Stimulated activated CD4-positive, alpha-beta T cell treated with anti-CD3 and anti-CD28 coated beads, Interleukin-15, amount 100 ng/mL, for 1 hour (primary cell): ENCODE measurements at places on chromosomes 6 and 20.

GRCh38 chr20:35215066-35215956 is 11.2 kb upstream of the MMP24 start:
- no peak for DNase-seq

DNA sequence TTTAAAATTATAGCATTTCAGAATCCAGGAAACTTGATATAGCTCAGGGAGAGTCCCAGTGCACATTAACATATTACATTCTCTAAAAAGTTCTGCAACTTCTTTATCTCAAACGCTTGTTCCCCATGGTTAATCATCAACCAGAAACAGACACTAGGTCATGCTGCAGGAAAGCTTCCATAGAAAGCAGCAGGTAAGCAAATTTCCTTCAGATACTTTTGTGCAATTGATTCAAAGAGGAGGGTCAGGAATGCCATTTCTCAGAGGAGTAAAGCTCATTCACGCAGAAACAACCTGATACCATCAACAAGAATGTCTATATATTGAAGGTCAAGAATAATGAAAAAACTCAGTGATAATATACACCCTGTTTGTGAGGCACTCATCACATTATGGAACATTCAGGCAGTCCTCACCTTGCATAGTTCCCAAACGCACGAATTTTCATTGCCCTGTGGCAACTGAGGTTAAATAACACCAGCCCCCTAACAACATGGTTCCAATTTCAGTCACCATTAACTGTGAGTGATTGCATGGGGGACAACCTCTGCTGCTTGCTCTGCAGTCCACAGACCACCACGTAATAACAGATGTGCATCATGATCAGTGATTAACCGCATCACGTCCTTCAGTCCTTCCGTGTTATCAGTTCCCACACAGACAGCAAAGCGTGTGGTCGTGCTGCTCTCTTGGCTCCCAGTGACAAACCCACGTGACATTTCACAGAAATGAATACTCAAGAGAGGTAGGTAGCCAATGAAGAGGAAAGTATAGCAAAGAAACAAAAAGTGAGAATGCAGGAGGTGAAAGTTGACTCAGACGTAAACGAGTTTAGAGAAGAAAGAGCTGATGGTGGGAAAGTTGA is 95.7 kb downstream of the LY86 start:
- DNase-seq: no peak

DNA sequence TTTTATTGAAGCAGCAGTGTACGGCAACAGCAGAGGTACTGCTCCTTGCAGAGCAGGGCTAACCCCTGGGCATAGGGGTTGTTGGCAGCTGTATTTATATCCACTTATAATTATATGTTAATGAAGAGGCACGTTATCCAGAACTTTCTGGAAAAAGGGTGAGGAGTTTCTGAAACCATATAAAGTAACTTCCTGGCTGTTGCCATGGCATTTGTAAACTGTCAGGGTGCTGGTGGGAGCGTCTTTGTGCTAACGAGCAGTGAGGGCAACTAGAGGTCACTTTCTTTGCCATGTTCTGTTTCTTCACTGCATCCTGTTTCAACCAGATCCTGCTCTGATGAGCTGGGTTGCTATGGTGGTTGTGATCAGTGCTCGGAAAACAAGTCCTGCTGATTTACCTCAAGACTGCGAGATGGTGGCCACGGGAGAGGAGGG is 11.1 kb upstream of the ARFGEF2 start:
- DNase-seq: no peak

DNA sequence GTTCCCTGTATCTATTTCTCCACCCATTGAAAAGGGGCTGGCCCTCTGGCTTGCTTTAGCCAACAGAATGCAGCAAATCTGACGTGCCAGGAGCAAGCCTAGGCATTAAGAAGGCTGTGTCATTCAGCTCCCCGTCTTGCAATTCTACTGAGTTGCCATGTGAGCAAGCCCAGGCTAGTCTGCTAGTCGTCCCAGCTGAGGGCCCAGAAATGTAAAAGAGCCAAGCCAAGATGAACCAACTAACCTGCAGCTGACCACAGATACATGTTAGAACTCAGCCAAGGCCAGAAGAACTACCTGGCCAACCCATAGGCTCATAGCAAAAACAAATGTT is 30.1 kb downstream of the PREP start:
- no peak for DNase-seq

DNA sequence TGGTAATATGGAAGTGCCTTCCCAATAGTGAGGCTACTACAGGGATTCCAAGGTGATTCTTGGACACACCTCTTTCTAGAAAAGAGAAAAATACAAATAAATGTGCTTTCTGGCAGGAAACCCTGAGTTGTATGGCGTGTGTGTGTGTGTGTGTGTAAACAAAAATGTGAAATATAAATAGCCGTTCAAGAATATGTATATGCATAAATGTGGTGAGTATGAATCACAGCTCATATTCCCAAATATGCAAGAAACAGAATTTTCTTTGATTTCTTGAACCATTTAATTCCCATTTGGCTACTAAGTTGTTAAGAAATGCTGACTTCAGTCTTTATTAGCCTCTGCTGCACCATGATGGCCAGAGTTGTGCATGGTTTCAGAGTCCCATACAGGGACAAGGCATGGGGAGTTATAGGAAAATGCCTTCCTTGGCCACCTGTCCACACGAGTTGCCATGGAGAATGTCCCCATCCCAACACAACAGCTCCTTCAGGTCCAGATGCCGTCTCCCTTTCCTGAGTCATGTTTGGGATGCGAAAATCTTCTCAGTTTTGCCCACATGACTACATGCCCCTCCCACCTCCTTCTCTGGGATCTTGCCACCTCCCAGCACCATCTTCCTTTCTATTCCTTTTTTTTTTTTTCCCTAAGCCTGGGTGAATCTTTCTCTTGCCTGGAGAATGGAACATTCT is 312.4 kb upstream of the ECI2 start:
- no peak for DNase-seq

DNA sequence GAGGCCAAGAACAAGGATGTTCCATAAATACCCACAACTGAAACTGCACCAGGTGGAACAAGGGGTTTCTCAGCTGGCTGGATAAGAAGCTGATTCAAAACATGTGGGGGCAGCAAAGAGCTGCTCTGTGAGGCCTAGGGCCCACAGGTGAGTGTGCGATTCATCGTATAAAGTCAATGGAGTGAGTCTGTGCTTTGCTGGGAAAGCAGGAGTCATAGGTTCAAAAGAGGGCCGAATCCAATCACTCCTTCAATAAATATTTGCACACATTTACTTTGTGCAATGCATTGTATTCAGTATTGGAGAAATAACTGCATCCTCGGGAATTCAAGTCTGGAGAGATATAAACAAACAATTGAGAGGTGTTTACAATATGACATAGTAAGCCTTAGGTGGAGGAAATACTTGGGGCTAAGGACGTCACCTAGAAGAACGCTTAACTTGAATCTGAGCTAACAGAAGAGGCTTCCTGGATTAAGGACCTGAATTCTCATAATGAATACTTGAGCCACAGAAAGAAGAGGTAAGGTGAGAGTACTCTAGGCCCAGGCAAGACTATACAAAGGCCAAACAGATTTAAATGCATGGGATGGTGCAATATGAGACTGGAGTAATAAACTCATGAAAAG is 83.7 kb upstream of the TMEM30A start:
- no peak for DNase-seq

- no peak for DNase-seq
These were observed 3.2 kb upstream of the TGM3 start for GRCh38 chr20:2292416-2293110.

- DNase-seq: no peak
These were observed 62.9 kb downstream of the ARHGAP18 start for GRCh38 chr6:129647044-129647443.

DNA sequence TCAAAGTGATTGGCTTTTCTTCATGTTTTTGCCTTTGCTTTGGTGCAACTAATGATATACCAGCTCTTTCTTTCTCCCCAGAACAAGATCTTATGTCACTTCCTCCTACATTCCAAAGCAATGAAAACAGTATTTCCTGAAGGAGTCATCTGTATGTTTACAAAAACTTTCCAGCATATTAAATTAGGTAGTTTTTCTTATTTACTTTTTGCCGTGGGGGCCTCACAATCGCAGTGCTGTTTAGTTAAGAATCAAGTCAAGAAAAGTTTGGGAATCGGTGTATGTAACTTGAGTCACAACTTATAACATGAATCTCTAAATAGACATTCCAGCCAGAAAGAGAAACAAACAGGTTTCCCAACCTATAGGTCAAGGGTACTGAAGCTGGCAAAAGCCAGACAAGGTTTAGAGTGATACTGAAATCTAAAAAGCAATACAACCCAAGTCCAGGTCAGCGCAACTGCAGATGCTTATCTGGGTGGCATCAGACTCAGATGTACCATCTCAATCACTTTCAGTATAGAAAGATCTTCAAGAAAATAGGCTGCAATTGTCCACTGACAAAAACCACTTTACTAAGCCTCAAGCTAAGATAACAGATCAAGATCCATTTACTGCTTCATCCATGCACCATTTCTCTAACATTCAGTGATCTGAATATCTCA is 63.6 kb downstream of the IPCEF1 start:
- no peak for DNase-seq

GRCh38 chr20:46209930-46210671 is 92.0 kb downstream of the CD40 start:
- no peak for DNase-seq

- DNase-seq: no peak
These were observed 8.9 kb upstream of the ADRM1 start for GRCh38 chr20:62293946-62294345.

GRCh38 chr6:968791-969190 is 275.9 kb upstream of the EXOC2 start:
- DNase-seq: no peak

DNA sequence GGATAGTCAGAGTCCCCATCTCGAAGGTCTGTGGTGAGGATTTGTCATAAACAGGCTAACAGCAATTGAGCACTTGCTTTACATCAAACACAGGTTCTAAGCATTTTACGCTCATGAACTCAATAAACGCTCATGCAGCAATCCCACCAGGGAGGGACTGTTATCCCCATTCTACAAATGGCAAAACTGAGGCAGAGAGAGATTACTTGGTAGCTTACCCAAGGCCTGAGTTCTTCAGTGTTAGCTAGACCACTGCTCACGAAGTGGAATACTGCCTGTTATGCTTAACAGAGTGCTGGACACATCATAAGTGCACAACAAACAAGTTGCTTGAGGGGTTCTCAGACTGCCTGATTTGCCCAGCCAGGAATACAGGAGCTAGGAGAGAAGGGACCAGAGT is 23.7 kb upstream of the TCP11 start:
- DNase-seq: no peak

GRCh38 chr20:41889126-41889843 is 271.1 kb upstream of the CHD6 start:
- no peak for DNase-seq

DNA sequence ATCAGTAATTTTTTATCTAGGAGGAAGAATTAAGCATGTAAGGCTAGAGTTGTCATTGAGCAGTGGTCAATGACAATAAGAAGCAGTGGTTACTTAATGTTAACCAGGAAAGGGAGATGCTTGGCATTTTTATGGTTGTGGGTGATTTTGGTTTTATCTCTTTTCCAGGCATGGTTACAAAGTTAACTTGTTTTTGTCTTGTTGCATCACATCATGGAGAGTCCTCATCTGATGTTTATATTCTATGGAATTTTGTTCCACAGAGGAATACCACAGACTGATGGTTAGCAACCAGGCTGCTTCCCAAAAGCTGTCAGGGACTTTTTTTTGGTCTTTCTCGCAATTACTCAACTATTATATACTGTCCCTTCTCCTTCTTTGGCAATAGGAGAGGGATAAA is 32.7 kb downstream of the OPRM1 start:
- no peak for DNase-seq

DNA sequence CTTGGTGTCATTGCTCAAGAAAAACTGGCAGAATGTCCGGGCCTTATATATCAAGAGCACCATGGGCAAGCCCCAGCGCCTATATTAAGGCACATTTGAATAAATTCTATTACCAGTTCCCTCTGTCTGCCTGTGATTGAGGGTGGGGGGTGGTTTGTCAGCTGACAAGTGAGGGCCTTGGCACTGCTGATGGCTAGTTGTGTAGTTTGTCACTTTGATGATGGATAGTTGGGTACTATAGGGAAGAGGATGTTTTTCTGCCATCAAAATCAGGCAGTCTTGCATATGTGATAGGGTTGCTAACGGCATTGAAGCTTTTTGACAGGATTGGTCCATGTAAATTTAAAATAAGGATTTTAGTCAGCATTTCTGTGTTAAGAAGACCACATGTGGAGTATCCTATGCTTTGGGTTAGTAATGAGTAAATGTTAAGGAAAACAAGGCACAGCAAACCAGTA is 2.5 kb downstream of the RPL10A start:
- no peak for DNase-seq

DNA sequence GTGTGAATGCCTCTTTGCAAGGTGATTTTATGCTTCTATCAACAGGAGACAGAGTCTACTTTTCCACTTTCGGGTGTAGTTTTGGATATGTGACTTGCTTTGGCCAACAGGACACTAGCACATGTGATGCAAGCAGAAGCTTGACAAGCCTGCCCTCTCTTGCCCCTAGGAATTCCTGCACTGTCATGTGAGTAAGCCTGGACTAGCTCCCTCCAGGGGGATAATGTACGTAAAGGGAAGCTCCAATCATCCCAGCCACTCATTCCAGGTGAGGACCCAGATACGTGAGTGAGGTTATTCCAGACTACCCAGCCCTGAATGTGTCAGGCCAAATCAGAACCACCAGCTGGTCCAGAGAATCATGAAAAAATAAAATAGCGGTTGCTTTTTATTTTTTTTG is 33.3 kb downstream of the BEND3 start:
- no peak for DNase-seq

GRCh38 chr20:14219801-14220461 is 117.5 kb downstream of the FLRT3 start:
- DNase-seq: no peak

- DNase-seq: no peak
These were observed 96.6 kb downstream of the ARID1B start for GRCh38 chr6:156873654-156874380.

DNA sequence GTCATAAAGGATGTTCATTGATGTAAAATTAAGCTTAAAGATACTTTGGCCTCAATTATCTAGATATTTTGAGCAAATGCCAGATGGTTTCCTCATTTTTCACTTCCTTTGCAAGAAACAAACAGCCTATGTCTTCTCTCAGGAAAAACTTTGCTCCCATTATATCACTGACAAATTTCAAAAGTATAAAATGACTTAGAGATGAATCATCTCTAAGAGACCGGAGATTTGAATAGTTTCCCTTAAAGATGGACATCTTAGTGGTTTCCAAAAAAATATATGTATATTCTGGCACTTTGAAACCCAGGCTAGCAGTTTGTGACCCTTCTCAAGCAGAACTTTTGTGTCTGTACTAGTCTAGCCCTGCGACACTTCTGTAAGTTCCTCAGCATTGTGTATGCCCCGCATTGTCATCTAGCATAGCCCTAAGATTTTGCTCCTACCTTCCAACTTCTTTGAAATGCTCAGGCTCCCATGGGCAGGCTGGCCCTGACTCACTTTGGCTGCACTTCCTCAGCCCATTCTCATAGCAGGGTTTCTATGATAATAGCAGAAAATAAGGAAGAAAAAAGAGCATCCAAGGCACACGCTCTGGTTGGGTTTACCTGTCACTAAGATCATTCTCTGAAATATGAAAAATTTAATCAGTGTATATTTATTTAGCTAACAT is 25.7 kb upstream of the POU3F2 start:
- no peak for DNase-seq

GRCh38 chr6:3001773-3002293 is 2.1 kb downstream of the NQO2 start:
- no peak for DNase-seq
